ENCODE measurements at places on chromosomes 2 and 18.

DNA sequence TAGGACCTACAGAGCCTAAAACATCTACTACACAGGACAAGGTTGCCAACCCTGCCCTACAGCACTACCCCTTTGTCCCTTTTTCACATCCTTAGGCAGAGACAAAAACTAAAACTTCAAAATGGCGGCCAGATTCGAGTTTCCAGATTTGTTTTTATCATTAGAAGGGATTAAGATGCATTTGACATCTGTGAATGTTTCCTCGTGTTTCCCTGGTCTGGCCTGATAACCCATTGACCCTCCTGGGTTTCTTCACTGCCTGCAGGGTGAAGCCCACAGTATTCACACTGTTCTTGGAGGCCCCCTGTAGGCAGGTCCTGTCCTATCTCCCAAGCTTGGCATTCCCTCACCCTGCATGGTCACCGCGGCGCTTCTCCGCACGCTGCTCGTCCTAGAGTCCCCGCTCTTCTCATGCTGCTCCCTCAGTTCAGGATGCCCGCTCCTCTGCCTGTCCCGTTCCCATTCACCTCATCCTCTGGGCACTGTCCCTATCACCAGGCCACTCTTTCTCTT, 67.6 kb downstream of the TPGS2 start:
- no peak for DNase-seq

GRCh38 chr18:36535202-36535935, 237.9 kb downstream of the FHOD3 start:
- no peak for DNase-seq

GRCh38 chr18:25278394-25278793, 73.6 kb downstream of the ZNF521 start:
- no peak for DNase-seq

DNA sequence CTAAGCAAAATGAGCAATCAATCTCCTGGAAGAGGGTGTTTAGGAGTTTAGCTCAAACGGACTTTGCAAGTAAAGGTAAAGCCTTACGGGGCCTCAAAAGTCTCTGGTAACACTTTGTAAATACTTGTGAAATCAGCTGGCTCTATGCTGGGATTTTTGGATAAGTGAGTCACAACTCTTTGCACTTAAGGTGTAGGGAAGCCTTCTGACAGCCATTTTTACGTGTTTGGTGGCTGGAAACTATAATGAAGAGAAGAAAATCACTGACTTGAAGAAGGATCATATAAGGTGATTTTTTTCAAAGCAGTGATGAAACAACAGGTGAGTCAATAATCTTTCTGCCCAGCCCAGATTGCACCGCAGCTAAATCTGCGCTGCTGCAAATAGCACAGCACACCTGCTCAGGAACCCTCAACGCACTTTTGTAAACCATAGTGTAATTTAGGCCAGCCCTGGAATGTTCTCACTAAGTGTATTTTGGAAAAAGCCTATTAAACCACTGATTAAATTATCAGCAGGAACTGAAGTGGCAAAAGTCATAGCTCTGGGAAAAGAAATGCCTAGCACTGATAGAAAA, 218.8 kb downstream of the AGPS start:
- no peak for DNase-seq

- DNase-seq: no peak
These were observed 80.8 kb upstream of the CERS6 start for GRCh38 chr2:168375195-168375798.

- DNase-seq: no peak
These were observed 411.7 kb upstream of the RAB12 start for GRCh38 chr18:8197499-8197898.

- no peak for DNase-seq
These were observed 53.9 kb downstream of the NCK2 start for GRCh38 chr2:105798595-105798994.

DNA sequence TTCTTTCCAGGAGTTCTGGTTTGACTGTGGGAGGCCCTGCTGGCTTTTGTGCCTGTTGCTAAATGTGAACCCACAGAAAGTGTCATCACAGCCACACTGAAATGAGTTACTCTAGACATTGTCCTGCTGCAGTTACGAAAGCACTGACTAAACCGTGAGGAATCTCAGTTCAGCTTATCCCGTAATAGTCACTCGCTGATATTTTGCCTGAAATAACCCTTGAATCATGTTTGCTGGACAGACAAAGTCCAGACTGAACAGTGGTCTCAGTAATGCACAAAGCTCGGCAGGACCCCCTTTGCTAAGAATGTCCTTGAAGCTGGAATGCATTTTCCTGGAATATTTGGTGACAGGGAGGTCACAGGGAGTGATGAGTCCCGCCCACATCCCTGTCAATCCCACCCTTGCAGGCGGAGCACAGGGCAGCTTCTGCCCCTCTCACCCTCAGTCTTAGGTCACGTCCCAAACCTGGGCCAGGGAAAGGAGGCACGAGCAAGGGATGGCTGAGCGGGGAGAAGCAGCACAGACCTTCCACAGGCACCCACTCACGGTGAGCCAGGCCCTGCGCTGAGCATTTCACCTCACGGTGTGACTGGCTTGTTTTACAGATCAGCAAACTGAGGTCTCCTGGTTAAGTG, 53.4 kb downstream of the ADI1 start:
- no peak for DNase-seq

- no peak for DNase-seq
These were observed 79.0 kb upstream of the CTDP1 start for GRCh38 chr18:79600596-79600995.

- no peak for DNase-seq
These were observed 73.9 kb upstream of the NRXN1 start for GRCh38 chr2:51105811-51106210.

GRCh38 chr18:75407468-75408437, 19.8 kb downstream of the SMIM21 start:
- no peak for DNase-seq

GRCh38 chr2:43486603-43487002, 109.2 kb downstream of the THADA start:
- no peak for DNase-seq

DNA sequence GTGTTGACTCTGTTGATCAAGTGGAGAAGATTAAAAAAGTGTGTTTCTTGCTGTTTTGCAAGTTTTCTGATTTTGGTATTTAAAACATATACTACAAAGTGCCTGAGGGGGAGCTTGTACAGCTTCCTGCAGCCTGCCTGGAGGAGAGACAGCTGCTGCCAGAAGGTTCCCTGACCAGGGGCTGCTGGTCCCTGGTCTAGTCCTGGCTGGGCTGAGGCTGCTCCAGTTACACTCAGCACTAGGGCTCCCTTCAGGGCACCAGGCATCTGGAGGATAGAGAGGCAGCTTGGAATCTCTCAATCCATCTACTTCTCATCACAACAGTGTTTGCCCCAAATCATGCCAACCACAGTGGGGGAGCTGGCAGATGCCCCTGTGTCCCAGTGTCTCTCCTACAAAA, 4.8 kb downstream of the MC2R start:
- no peak for DNase-seq

DNA sequence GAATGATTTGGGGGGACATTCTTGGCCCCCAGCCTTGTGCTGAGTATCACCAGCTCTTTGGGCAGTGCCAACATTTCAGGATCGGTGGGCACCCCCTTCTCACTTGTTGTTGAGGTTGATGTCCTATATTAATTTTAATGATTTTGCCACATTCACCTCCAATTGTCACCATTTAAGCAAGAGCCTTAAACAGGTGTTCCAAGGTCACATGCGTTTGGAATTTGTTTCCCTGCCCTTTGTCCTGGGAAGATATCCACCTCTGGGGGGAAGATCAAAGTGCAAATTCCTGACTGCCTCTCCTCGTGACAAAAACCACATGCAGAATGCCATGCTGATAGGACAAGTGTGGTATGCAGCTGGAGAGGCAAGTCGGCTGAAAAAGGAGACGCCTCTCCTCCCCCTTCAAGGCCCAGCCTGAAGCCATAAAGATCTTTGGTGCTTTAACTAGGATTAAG, 72.5 kb upstream of the ID2 start:
- DNase-seq: no peak

DNA sequence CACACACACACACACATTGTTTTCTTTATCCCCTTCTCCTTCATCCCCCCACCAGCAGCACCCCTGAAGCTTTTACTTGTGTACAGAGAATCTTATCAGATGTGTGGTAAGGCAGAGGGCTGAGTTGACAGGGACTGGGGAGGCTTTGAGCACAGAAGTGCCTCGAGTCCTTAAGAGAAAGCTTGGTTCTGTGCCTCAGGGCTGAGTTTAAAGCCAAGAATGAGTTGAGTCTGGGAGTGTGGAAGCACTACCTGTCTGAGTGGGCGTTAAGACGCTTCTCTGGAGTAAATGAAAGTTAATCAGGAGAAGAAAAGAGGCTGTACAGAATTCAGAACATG, 2.7 kb downstream of the ID2 start:
- no peak for DNase-seq

DNA sequence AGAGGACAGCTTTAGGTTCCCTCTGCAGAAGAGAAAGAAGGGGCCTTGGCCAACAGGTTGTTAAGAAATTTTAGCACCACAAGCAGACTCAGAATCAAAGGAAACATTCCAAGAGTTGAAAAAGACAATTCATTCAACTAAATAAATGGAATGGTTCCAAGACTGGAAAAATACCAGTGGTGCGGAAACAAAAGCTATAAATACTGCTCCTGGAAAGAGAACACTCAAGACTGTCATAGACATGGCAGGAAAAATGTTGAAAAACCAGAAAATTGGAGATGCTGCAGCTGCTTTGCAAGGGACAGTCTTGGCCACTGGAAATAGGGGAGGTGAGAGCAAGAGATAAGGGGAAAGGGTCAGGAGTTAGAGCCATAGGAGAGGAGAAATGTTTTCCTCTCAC, 312.7 kb upstream of the CYRIA start:
- DNase-seq: no peak

- DNase-seq: no peak
These were observed 31.4 kb downstream of the ATF2 start for GRCh38 chr2:175136334-175137215.

DNA sequence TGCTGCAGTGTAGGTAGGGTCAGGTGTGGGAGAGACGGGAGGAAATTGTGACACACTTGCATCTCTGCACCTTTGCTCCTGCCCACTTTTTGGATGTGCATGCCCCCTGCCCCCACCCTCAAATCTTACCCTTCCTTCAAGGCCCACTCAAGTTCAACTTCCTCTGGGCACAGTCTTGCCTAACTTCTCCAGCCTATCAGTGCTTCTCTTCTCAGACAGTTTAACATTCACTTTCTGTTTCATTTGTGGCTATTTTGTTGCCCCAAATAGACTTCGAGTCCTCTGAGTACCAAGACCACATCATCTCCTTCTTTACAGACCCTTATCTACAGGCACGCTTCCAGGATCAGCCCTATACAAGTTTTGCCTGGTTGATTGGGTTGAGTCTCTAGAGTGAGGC, 2.7 kb downstream of the ST8SIA5 start:
- DNase-seq: no peak

DNA sequence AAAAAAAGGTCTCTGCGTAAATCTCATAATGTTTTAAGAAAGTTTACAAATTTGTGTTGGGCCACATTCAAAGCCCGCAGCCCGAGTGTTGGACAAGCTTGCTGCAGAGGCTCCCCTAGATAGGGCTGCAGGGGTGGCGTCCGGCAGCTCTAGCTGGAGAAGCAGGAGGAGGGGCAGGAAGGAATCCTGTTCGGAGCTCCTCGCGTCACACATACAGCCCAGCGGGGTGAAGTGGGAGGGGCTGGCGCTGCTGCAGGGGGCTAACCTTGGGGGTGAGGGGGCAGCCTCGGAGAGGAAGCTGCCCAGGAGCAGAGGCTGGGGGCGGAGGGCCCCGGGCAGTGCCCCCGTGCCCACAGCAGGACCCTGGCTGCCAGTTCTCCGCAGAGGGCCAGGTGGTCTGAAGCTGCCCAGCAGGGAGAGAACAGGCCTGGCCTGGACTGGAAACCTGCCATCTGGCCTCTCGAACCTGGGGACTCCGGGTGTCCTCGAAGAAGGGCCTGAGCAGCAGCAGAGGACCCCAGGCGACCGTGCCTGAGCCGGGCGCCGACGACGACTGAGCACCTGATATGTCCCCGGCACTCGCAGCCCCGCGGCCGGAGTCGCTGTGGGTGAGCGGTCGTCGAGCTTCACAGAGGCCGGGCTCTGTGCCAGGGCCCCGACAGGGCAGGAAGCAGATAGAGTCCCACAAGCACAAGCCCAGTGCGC, 2.6 kb upstream of the GPR35 start:
- DNase-seq: peak; percentile 50

- no peak for DNase-seq
These were observed 234.8 kb downstream of the ALPK2 start for GRCh38 chr18:58394046-58394445.

GRCh38 chr2:88250404-88250803, 80.3 kb downstream of the THNSL2 start:
- no peak for DNase-seq

GRCh38 chr18:1053331-1054315, 149.0 kb downstream of the ADCYAP1 start:
- no peak for DNase-seq

DNA sequence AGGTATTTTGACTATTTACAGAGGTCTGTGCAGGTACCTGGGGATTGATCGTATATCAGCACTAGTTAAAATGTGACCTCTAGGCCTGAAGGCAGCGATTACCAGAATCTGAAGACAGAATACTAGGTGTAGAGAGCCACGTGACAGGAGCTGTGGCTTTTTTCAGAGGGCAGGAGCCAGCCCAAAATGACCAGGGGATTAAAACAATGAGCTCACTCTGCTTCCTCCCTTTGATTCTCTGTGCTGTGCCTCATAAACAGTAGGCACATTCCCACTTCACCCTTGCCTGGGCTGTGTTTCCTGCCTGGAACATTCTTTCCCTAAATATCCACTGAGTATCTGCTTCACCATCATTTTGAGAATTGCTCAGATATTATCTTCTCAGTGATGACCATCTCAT, 15.2 kb downstream of the ITGAV start:
- DNase-seq: no peak

DNA sequence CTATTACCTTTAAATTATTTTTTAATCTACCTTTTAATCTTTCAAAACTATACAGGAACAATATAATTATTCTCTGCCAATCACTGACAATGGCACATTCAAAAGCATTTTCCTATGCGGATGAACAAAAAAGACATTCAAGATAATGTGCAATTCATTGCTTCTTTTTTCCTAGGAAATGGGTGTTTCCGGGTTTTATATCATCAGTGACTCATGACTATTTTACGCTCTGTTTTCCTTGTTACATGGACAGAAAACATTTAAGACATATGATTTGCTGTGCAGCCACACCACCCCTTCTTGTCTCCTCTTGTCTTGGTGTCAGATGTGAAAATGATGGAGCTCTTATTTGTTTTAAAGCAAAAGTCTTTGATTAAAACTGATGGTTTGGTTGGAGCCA, 184.7 kb upstream of the LINC00305 start:
- no peak for DNase-seq
